ENCODE measurements at places on chromosomes 3 and 15.

- no peak for DNase-seq
Measured at GRCh38 chr3:140595295-140595694, 82.6 kb upstream of the TRIM42 start.

DNA sequence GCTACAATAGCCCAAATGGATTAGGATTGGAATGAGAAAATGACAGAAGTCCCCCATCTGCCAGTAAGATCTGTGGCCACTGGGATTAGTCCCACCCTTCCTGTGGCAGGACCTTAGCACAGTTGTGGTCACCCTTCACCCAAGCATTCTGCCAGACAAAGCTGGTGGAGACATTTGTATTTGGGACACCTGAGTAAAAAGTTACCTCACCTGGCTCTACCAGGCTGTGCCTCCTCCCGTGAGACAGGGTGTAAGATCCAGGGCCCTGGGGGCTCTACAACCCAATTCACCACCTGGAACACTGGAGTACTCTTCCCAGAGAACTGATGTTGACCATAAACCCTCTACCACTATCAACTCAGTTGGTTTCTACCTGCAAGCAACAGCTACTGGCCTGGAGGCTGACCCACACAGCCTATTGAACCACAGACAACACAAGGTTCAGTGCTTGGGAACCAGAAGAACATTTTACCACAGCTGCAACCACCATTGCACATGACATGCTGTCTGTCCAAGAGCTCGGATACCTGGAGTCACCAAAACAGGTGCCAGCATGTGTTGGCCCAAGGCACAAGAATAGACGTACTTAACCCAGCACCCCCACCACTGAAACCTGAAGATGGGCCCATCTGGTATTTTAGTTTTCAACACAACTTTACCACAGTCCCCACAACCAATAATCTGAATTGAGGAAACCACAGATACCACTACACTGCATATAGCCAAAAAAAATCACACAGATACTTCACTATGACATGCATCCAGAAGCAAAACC, 1686.7 kb downstream of the SI start:
- DNase-seq, result no peak

GRCh38 chr15:63111481-63111880, 10.2 kb upstream of the LACTB start:
- DNase-seq, result no peak

GRCh38 chr3:53027254-53027844, 18.5 kb downstream of the SFMBT1 start:
- no peak for DNase-seq

DNA sequence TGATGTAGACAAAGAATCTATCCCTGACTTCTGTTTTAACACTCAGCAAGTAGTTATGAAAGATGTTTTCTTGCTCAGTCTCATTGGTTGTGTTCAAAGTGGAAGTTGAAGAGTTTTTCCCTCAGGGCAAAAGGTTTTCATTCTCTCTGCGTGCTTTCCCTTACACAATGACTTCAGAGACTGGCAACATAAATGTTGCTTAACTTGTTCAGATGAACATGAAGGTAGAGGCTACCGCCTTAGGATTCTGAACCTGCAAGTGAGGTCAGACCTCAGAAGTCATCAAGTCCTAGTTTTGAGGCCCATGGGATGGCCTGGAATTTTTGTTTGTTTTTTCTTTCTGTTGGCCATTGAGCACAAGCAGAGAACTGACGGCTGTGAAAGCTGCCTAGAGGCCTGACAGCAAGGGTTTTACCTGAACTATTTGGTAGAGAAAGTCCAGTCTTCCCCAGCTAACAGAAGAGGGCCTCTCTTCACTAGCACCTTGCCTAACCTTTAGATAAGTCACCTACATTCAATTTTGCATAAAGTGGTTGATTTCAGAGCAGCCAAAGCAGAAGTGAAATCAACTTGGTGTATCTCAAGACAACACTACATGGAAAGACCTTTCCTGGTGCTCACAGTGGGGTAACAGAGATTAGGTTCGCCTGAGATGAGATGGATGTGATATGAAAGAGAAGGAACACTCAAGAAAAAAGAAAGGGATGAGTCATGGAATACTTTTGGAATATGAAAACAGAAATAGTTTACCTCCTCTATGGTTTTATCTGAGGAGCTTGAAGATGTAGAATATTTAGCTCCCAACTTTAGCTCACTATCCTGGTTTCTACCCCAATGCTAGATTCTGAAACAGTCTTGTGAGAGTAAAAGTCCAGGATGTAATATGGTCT, 53.6 kb upstream of the AP4E1 start:
- no peak for DNase-seq

- no peak for DNase-seq
Measured at GRCh38 chr3:41574900-41575299, 375.6 kb downstream of the CTNNB1 start.

DNA sequence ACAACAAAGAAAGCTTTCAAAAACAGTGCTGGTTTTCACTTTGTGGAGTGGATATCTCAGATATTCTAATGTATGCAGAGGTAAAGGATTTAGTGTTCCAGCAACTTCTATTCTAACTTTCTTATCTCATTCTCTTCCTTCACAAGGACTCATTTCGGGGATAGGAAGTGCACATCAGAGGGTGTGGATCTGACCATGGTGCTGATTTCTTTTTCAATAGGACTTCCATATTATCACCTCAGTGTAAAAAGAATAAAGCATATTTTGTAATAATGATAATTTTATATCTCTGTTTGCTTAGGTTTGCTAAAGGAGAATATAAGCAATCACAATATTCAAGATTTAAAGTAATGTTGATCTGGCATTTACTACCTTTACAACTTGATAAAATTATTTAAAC, 12.5 kb upstream of the CADM2 start:
- no peak for DNase-seq

- DNase-seq, result no peak
Measured at GRCh38 chr3:10950476-10951294, 41.9 kb upstream of the SLC6A1 start.

DNA sequence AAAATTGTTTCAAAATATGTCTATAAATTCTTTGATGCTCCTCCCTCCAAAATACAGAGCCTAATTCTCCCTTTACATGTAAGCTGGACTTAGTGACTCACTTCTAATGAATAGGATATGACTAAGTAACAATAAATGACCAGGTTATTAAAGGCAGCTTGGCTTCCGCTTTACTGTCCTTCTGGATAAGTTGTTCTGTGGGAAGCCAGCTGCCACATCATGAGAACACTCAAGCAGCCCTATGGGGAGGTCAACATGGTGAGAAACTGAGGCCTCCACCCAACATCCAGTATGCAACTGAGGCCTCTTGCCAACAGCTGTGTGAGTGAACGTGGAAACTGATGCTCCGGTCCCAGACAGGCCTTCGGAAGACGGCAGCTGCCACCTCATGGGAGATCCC, 247.3 kb upstream of the CHRM5 start:
- DNase-seq, result no peak

- no peak for DNase-seq
Measured at GRCh38 chr3:99910752-99911290, 93.2 kb downstream of the CMSS1 start.

GRCh38 chr3:69823743-69824142, 84.5 kb downstream of the MITF start:
- DNase-seq, result no peak

GRCh38 chr3:178063461-178063860, 472.8 kb upstream of the KCNMB2 start:
- DNase-seq, result no peak

DNA sequence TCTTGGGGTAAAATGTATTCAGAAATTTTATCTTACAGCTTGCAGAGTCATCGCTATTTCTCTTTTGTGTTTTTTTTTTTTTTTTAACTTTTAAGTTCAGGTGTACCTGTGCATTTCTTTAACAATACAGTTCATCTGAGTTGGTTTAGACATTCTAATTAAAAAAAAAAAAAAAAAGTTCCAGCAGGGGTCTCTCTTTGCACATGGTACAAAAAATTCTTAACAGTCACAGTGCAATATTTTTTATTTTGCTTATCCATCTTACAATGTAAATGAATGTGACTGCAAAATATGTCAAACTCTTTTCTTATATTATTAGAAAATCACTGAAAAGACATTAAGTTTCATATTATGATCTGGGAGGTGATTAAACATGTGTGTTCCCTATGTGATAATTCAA, 47.5 kb upstream of the SLC9A9 start:
- no peak for DNase-seq

- no peak for DNase-seq
Measured at GRCh38 chr15:74397239-74398068, 30.0 kb upstream of the CYP11A1 start.

DNA sequence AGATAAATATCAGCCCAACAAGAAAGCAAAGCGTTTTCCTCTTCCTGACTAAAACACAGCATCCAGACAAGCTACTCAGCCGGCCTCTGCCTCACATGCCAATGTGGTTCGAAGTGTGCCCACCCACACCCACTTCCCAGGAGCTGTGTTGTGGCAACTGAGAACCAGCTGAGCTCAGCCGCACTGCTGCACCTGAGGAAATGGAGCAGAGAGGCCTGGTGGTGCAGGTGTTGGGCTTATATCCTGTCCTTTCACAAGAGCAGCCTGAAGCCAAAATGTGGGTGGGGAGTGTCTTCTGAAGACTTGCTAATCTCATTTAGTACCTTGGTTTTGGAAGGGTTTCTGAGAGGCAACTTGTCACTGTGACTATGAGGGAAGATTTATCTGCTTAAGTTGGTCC, 23.0 kb upstream of the RETNLB start:
- DNase-seq, result no peak

DNA sequence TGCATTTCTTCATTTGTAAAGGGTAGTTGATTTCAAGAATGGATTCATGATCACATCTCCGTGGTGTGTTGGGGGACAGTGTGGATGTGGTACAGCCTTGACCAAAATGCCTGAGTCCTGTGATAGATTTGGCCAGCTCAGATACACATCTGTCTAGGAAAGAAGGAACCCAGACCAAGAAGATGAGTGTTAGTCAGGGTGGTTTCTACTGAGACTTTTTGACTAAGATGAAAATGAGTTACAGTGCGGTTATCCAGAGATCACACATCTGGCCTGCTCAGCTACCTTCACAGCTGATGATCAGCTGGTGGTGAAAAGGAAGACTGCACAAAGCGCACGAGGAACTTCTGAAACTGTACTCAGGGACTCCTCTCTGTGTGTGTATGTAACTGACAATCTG, 68.0 kb downstream of the FNDC3B start:
- no peak for DNase-seq

- DNase-seq, result peak; percentile 9
Measured at GRCh38 chr3:193593668-193594030, 641 bp downstream of the OPA1 start.

DNA sequence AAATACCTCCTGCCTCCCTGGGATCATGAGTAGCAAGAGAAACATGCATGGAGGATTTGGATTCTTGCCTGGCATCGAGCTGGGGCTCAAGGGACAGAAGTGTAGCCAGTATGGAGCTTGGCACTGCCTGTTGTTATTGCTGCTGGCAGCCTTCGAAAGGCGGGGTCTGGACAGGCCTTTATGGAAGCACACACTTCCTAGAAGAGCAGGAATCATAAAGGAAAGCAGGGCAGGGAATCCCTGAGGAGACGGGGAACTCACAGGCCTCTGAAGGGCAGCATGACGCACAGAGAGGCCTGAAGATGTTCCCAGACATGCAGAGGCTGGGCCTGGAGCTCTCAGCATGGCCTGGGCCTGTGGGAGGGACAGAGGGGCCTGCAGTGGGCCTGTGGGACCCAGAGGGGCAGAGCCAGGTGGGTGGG, 18.6 kb upstream of the SLC41A3 start:
- no peak for DNase-seq

DNA sequence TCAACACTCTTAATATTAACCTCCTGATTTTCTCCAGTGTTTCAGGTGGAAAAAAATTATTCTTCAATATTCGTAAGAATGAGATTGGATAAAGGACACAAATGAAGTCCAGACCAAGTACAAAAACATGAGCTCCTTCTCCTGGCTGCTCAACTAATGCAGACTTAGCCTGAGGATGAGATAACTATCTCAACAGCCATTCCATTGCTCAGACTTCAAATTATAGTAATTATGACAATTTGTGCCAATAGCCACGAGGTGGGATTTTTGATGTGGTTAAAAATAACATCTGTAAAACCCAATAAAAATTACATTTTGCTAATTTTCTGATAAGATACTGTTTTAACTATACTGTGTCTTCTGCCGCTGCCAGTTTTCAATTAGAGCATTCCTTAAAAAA, 323.6 kb downstream of the SOX2 start:
- DNase-seq, result no peak

DNA sequence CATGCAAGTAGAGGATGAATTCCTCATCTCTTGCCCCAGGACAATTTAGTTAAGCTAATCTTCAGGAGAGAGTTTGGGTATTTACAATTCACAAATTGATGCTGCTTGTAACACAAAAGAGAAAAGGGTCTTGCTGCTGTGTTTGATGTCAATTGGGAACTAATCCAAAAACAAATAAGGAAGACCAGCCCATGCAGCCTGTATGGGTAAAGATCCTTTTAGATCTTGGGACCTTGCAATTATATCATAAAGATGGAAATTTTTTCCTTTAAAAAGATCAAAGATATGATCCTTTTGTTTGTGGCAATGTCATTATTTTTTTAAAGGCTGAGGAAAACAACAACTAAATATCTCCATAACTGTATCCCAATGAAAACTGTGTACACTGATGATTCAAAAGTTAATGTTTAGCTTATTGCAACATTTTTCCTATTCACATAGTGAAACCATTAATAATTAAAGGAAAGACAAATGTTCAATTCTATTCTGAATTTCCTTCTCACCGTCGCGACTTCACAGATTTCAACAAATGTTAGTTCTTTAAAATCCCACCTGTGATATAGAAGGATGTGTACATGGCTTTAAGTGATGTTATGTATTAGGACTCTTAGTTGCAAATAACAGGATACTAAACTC, 40.2 kb downstream of the TMEM212 start:
- DNase-seq, result no peak

- DNase-seq, result peak; percentile 6
Measured at GRCh38 chr3:126522363-126522788, 1.6 kb upstream of the CHST13 start.

- no peak for DNase-seq
Measured at GRCh38 chr3:70840106-70840870, 527.9 kb upstream of the MDFIC2 start.

- DNase-seq, result no peak
Measured at GRCh38 chr3:101184111-101184510, 136.3 kb downstream of the IMPG2 start.

- no peak for DNase-seq
Measured at GRCh38 chr3:62586356-62586755, 213.0 kb upstream of the FEZF2 start.

- DNase-seq, result no peak
Measured at GRCh38 chr3:139937674-139938279, 2.8 kb downstream of the CLSTN2 start.

- no peak for DNase-seq
Measured at GRCh38 chr15:71187526-71187925, 72.3 kb downstream of the THSD4 start.

- no peak for DNase-seq
Measured at GRCh38 chr3:89699229-89699628, 591.8 kb downstream of the EPHA3 start.

- no peak for DNase-seq
Measured at GRCh38 chr3:108489776-108490175, 20.6 kb downstream of the MYH15 start.

- DNase-seq, result no peak
Measured at GRCh38 chr15:89998923-89999675, 2.0 kb upstream of the ZNF710 start.

Data from stimulated activated CD4-positive, alpha-beta T cell treated with anti-CD3 and anti-CD28 coated beads, TNF-alpha, amount 100 ng/mL, for 4 hours (primary cell).